ENCODE measurements at places on chromosomes 2 and 18.

- DNase-seq: no peak
These were observed 64.7 kb downstream of the DGKD start for GRCh38 chr2:233418761-233419546.

DNA sequence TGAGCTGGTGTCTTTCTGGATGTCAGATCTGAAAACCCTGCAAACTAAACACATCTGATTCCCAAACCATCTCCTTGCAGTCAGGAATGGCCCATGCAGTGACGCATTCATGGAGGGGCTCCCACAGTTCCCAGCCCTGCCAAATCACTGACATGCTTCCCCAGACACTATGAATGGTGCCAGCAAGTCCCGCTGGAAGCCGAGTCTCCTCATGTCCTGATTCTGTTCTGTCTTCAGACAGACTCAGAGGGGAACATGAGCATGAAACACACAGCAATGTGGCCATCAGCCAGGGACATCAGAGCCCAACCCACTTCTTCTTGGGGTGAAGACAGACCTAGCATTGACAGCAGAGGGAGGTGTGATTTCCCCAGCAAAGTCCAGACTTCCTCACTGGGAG is 83.7 kb downstream of the TTC32 start:
- no peak for DNase-seq

GRCh38 chr2:111117598-111118480 is 2.9 kb upstream of the BCL2L11 start:
- no peak for DNase-seq

DNA sequence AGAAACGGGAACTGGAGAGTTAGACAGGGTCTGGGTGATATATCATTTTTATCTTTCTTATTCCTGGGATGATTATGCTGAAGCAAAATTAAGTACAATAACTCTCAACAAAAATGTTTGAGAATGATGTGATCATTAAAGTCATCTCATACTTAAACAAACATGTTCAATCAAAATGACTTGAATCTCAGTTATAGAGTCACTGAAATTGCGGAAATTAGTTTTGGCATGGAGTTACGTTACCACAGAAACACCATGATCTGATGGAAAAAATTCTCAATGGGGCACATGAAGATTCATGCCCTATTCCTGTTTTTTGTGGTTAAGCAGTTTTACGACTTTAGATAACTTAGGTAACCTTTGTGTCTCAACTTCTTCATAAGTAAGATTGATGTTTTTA is 757.7 kb downstream of the EPHA4 start:
- no peak for DNase-seq

GRCh38 chr2:217820091-217820819 is 182.5 kb downstream of the TNS1 start:
- DNase-seq: no peak

GRCh38 chr2:38376346-38377049 is 575 bp downstream of the ATL2 start:
- peak; percentile 19 for DNase-seq

GRCh38 chr18:25289001-25289631 is 62.9 kb downstream of the ZNF521 start:
- DNase-seq: no peak

Data from stimulated activated CD8-positive, alpha-beta memory T cell treated with anti-CD3 and anti-CD28 coated beads, Interleukin-7, amount 100 ng/mL, for 1 hour (primary cell).